ENCODE measurements at places on chromosomes 2 and 18.

DNA sequence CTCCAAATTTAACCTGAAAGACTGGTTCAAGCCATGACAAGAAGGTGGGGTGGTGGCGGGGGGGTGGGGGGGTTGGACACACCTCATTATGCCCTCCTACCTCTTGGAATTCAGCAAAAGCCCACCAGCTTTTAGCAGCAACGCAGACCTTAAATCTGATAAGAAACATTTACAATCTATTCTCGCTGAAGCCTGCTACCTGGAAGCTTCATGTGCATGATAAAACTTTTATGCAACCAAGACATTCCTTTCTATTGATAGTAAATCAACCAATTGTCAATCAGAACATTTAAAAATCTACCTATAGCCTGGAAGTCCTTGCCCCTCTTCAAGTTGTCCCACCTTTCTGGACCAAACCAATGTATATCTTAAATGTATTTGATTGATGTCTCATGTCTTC lies 113.6 kb upstream of the FAM98A start:
- DNase-seq, result no peak

- no peak for DNase-seq
These were observed 41.8 kb downstream of the SPP2 start for GRCh38 chr2:234092344-234092743.

GRCh38 chr18:79070486-79070885 lies 1.3 kb downstream of the ATP9B start:
- no peak for DNase-seq

DNA sequence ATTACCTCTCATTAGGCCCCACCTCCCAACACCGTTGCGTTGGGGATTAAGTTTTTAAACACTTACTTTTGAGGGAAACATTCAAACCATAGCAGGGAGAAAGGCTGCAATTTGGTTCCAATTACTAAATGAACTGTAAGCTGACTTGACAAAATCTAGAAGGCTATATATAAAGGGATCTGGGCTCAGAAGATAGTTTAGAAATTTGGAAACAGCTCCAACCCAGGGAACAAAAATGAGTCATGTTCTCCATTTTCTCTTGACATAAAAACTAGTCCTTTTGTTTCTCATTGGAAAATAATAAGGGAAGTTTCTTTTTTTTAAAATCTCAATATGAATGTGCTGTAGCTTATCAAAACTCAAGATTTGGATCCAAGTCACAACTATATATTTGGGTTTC lies 17.5 kb downstream of the MOGAT1 start:
- no peak for DNase-seq

DNA sequence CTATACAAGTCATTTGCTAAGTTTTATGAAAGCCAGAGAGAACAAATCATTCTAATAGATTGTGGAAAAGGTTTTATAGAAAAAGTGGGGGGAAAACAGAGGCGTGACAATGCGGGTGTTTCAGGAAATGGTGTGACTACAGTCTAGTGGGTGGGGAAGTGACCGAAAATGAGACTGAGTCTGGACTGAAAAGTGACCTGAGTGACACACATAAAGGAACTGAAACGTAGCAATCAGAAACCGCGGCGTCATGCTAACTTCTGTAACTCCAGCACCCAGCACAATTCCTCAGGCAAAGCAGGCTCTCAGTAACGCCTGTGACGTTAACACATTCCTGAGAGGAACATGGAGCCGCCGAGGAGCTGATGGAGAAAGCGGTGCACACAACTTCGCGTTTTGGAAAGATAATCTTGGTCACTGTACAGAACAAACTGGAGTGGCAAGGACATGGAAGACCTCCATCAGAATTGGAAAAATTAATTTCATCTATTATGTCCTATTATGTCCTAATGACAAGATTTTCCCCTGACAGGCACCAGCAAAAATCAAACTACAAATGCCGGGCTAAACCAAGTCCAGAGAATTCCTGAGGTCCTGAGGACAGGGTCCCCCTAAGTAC lies 1.4 kb upstream of the CD226 start:
- no peak for DNase-seq

- no peak for DNase-seq
These were observed 100.3 kb downstream of the RAB3GAP1 start for GRCh38 chr2:135152361-135152760.

GRCh38 chr2:1989216-1989615 lies 244.9 kb upstream of the PXDN start:
- no peak for DNase-seq

DNA sequence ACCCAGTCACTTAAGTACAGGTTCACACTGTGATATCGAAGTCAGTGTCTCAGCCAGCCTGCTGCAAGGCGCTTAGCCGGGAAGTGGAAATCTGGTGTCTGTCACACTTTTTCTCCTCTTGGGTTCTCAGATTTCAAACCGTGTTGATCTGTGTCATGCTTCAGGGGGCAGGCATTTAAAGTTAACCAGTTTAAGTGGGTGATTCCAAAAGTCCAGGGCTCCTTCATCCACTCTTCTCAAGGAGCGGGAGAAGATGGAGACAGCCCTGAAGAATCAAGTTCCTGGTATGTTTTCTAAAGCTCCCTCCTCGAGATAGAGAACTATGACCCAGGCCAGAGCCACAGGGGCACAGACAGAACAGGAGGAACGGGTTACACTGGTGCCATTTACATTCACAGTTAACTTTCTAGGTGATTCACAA lies 331.7 kb downstream of the GBX2 start:
- DNase-seq, result no peak

DNA sequence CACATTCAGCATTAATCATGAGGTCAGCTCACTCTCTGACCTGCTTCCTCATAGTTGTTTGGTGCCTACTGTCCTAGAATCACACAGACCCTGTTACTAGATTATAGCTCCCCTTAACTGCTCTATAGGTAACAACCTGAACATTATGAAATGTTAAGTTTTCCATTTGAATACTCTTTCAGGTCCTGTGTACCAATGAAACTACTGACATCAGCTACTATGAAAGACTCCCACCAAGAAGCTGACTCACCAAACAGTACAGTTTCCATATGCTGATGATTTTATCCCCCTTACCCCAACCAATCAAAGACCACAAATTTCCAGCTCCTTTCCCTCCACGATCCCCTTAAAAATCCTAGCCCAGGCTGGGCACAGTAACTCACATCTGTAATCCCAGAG lies 56.3 kb downstream of the SRBD1 start:
- DNase-seq, result no peak

DNA sequence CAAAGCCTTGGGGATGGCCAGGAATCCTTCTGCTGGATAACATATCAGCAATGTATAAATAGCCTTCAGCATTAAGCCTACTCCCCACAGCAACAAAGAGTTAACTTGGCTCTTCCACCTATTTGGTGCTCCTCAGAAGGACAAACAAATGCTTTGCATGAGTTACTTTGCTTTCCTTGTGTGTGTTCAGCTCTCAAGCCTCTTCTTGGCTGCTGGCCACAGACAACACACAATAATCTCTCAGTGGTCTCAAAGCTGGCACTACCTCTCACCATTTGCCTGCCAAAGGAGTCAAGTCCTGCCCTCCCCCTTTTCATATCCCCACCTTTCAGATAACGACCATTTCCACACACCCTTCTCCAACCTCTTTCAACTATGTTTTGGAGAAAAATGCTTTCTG lies 17.5 kb downstream of the FTCDNL1 start:
- DNase-seq, result no peak

DNA sequence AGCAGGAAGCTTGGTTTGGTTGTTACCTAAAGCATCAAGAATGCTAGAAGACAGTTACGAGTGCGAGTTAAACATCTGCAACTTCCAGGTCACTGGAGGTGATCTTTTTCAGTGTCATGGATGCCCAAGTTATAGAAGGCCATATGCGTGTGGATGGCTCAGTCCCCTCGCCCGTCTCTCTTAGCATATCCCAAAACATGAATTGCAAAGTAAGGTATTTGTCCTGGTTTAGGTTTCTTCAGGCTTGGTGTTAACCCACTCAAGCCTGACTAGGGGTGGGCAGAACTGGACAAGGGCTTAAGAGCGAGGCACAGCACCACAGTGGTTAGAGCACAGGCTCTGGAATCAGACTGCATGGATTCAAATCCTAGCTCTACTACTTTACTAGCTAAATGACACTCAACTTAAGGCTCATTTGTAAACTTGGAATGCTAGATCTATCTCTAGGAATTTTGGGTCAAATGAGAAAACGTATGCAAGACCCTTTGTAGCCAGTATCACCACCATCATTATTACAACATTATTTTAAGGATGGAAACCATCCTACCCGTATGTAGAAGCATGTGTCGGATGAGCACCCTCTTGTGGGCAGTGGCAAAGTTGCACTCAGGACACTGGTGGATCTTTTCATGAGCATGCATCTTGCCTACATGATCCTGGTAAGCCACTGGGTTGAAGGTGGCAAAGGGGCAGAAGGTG lies 11.2 kb downstream of the ZNF142 start:
- DNase-seq, result no peak

DNA sequence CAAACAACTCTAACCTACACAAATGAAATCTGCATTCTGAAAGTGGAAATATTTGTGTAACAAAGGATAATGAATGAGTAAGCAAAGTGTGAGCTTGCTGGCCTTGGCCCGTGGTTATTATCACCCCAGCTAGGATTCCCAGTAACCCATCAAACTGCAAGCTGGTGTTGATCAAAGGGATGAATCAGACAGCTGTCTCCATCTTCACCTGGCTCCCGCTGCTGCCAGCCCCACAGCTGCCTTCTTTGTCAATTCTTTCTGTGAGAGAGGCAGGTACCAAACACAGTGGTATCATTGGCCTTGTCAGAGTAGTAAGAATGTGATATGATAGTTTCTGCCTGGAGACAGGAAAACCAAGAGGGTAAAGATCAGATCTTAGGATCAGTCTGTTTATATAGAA lies 25.2 kb upstream of the RGPD4 start:
- DNase-seq, result no peak

- no peak for DNase-seq
These were observed 31.4 kb downstream of the MYO5B start for GRCh38 chr18:50163505-50163904.

GRCh38 chr2:36819095-36819711 lies 122.7 kb downstream of the VIT start:
- no peak for DNase-seq

GRCh38 chr2:237806334-237806733 lies 7.8 kb downstream of the RBM44 start:
- no peak for DNase-seq

GRCh38 chr2:222897898-222898297 lies 37.1 kb downstream of the ACSL3 start:
- no peak for DNase-seq

DNA sequence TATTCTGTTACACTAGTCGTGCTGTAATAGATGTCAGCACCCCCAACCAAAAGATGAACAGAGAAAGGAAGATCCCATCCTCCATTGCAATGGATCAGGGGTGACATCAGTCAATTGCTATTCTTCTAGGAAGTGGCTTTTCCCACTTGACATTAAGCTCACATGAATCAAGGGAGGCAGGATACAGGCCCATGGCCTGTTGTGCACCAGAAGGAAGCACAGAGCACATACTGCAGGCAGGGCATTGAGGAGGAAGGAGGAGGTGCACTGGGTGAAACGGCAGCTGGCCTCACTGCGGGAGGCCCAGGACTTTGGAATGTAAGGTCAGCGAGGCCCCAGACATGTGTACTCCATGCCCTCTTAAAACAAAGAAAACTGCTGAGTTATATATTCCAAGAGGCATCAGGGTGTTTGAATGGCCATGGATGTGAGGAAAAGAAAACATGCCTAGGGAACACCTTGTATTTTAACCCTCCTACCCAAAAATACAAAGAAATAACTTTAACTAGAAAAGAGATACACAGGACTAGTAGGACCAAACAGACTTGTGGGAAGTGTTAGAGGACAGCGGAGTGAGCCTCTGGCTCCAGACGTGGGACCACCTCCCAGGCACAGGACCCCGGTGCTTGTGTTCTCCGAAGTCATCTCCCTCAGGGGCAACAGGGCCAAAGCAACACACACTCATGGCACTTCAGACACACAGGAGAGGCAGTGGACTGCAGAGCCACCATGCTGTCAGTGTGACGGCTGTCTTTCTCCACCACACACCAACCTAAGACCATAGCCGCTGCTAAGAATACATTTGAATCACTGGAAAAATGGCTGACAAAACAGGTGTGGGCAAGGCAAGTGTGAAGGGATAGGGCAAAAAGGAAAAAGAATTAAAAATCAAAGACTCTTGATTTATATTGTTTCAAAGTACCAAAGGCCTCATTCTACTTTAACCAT lies 51.4 kb upstream of the RIOK3 start:
- peak; percentile 90 for DNase-seq

DNA sequence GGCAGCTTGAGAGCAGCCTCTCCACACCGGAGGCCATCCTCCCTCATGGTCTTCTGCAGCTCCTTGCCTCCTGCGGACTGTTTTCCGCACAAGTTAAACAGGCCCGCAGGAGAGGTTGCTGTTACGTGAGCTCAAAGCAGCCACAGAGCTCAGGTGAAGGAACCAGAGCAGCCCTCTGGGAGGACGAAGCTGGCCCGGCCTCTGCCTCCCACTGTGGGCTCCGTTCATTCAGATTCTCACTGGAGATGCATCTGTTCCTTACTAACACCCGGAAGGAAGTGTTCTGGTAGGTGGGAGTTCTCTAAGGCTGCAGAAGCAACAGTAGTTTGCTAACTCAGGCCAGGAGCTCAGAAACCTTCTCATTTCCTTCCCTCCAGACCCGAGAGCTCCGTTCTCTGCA lies 10.9 kb downstream of the DIPK1C start:
- no peak for DNase-seq

- DNase-seq, result no peak
These were observed 426.7 kb downstream of the SETBP1 start for GRCh38 chr18:45107425-45107824.

DNA sequence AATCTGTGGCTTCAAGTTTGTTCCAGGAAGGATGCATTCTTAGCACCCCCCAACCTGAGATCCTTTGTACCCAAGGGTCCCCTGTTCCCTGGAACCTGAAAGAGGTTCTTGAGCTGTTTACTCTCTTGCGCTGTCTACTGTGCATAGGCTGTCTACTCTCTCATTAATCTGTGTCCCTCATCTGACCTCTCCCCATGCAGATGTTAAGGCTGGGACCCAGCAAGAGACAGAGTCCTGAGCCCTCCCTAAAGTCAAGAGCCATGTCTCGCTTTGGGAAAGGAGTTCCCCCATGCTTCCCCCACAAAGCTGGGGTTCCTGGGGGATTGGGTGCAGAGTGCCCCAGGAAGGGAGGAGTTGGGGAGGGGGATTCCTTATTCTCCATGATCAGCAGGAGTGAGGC lies 312.9 kb downstream of the CYP26B1 start:
- DNase-seq, result no peak

DNA sequence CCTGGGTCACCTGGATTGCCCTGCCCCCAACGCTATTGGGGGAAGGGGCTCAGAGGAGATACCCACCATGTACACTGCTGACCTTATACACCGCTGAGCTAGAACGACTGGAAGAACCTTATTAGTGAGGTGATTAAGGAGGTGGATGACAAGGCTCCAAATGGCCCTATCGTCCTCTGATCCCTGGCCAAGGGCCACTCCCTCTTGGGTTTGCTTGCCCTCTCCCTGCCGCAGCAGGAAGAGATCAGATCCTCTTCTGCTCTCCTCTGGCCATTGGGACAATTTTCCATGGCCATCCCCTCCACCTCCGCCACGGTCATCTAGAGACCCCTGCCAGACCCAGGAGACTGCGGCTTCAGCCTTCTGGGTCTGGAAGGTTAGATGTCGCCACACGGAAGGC lies 1.2 kb downstream of the ZNF514 start:
- no peak for DNase-seq

- no peak for DNase-seq
These were observed 17.6 kb downstream of the VSNL1 start for GRCh38 chr2:17558053-17558452.

GRCh38 chr18:58113337-58113736 lies 69.3 kb downstream of the NEDD4L start:
- no peak for DNase-seq

Measured in DMS 273 treated with DMSO at 0.1 percent for 48 hours (cell line).